ENCODE measurements at places on chromosomes 5 and 9. TPM values are rescaled to one million over a fixed set of nuclear protein-coding genes. Genes with fewer than 3 reads are reported as not detected.
A peak's percentile ranks its signal among the peaks of the same experiment; 100 is the strongest.

DNA sequence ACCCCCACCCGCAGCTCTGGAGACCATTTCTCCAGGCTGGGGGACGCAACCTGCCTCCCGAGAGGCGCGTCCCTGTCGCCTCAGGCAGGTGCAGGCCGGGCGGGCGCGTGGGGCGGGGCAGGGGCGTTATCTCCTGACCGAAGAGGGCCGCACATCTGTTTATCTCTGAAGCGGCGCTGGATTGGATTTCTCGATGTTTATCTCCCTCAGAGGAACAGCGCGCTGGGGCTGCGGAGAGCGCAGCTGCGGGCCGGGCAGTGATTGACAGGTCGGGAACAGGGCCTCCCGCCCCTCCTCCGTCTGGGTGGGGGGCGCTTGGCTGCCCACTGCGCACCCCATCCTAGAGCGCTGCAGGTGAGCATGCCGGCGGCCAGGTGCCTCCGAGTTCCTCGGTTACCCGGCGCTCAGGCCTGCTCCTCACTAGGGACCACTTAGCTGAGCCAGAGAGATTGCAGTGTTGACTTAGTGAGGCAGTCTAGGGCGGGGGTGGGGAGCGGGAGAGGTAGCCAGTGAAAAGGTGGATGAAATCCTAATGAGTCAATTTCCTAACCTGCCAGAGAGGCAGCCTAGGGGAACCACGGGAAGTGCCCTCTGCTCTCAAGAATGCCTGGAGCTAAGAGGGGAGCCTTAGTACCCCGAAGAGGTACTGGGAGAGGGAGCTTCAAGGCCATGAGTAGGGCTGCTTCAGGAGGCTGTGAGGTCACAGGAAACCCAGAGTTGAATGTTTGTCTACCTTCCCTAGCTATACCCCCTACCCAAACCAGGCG is 39.6 kb upstream of the TIFAB start:
- no peak for DNase-seq

GRCh38 chr5:171318026-171318425 is 9.0 kb downstream of the TLX3 start:
- DNase-seq: no peak

- DNase-seq: peak; percentile 95
These were observed at the start of gene CSNK1G3 for GRCh38 chr5:123511648-123512605. CSNK1G3 (plus strand) TSS chr5:123512177; CDS start chr5:123545664, 33,487 bp downstream.

The FOXD4L4 gene
- not detected for total RNA-seq

DNA sequence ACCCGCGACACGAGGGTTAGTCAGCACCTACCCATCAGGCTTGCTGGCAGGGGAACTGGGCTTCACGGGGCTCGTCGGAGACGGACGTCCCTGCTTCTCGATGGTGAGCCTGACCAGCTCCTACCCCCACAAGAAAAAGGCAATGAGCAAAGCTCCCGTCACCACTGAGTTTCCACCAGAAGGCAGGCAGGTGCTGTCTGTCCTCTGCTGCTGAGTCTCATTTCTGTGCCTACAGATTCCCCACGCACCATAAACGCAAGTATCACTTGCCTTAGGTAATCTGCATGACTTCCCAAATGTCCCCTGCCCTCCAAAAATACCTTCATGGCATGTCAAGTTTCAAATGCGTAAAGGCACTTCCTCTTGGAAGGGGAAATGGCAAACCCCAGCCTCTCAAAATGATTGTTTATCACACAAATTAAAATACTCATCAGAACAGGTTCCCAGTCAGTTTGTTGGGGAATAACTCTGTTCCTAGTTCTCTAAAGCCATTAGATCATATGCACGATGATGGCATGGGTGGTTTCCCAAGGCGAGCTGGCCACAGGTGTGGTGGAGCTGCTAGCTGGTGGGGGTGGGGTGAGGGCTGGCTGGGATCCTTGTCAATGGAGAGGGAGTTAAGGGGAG is 85.0 kb downstream of the PRRT1B start:
- no peak for DNase-seq

The ST8SIA4 gene
- total RNA-seq: 0.80 TPM

The SNAPC3 gene
- 24.2 TPM for total RNA-seq

The PCDHGA8 gene
- total RNA-seq: 4.2 TPM

DNA sequence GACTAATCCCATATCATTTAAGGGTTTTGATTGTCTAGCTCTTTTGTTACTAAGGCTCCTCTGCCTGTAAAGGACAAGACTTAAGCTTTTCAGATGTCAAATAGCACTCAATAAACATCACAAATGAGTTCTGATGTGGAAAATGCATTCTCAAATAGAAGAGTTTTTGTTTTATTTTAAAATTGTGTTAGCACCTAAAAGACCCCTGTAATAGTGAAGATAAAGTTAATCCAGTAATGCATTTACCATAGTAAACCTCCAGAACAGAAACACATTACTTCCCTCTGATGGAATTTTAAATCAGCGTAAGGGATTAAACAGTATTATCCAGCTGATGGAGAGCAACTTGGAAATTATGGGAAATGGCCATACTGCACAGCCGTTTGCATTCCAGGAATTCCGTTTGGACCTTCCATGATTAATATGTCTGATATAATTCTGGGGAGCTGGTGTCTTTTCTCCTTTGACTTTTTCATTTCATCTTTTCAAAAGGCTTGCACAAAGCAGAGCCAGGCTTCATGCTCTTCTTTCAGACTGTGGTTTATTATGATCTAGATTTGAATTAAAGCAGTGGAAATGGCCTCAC is 105.6 kb downstream of the PPP2R2B start:
- DNase-seq: no peak

GRCh38 chr5:3220201-3220600 is 375.4 kb upstream of the IRX1 start:
- no peak for DNase-seq

GRCh38 chr9:95307538-95307937 is 10.0 kb downstream of the FANCC start:
- no peak for DNase-seq

The PCDHGA1 gene
- 0.64 TPM for total RNA-seq

GRCh38 chr9:127450243-127450760 is 904 bp downstream of the RPL12 start:
- no peak for DNase-seq

GRCh38 chr5:32583582-32584232 is 1.6 kb upstream of the SUB1 start:
- no peak for DNase-seq

DNA sequence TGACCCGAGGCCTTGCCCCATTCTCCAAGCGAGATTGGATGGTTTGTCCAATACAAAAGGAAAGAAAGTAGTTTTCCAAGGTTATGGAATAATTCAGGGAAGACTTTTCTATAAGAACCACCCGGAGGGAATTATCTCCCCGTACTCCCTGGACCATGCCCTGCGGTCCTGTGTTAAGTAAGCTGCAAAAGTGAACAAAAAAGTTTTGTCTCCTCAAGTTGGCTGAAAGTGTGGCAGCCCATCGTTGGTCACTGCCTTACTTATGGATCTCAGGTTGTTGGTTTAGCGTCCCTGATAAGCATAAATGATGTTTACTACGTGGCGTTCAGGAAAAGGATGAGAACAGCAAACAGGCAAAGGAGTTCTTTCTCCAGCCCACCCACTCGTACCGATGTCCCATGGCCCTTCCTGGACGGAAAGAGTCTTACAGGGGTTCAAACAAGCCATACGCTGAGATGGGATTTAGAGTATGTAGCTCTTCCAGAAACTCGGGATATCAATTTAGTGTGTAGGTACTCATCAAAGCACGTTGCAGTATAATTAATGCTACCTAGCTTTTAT is 413 bp upstream of the AUH start:
- no peak for DNase-seq

GRCh38 chr5:106648401-106648800 is 1022.3 kb downstream of the EFNA5 start:
- DNase-seq: no peak

The PKD2L2 gene
- 0.45 TPM for total RNA-seq

GRCh38 chr5:116631147-116631546 is 56.5 kb upstream of the SEMA6A start:
- DNase-seq: no peak
